ENCODE measurements at places on chromosomes 2 and 18.

DNA sequence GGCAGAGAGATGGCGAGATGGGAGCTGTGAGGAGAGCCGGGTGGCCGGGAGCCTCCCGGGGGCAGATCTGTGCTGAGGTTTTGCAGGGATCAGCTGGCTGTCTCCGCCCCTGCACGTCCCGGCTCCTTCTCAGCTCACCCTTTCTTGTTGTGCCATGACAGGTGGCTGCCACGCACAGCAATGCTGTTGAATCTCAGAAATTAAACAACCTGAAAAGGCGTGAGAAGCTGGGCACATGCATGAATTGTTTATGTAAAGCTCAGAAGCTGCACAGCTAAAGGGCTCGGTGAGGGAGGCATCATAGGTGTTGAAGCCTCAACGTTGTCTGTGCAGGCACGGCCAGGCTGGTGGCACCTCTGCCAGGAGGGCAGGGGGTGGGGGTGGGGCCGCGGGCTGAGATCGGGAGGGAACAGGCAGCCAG, 858 bp upstream of the RTP5 start:
- no peak for DNase-seq

- DNase-seq = no peak
These were observed 65.4 kb upstream of the ACAA2 start for GRCh38 chr18:49878567-49879270.

DNA sequence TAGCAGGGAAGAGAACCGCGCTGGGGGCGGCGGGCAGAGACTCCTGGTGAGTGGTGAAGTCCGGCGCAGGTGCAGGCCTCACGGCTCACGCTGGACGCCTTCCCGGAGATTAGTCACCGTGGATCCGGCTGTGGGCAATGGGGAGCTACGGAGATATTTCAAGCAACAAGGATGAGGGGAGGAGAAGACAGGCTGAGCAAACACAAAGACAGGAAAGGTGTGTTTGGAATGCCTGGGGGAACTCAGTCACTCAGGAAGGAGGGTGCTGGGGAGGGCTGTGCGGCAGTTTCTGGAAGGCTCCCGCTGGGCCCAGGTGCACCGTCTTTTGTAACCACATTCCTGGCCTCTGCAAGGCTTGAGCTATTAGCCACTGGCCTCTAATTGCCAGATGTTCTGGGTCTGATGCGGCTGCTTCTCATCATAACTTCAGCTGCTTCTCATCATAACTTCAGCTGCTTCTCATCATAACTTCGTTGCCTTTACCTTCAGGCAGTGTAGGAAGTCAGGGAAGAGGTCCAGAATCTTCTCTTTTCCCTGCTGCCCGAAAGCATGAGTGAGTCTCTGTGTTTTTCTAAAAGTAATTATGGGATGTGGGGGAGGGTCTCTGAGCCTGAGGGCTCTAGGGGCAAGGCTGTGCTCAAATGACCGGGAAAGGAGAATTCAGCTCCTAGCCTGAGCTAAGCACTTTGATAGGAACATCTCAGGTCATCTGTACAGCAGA, 118.9 kb downstream of the PXDN start:
- DNase-seq = peak; percentile 60

- no peak for DNase-seq
These were observed 597.1 kb upstream of the CHAC2 start for GRCh38 chr2:53170466-53170865.

DNA sequence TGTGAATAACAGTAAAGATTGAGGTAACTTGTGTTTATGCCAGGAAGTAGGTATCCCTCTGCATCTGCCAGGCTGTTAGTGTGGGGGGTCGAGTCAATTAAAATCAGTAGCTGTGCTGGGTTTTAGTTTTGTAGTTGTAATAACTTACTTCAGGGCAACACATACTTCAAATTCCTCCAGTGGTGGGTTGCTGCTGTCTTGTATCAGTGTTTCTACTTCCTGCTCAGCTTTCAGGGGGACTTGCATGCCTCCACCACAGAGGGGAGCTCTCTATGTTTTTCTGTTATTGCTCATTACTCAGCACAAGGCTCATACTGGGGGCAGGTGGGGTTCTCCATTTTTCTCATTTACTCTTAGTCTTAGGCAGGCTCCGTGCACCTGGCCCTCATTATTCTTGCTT, 136.8 kb downstream of the CAPN13 start:
- no peak for DNase-seq
